ENCODE measurements at places on chromosomes 12 and 14.

DNA sequence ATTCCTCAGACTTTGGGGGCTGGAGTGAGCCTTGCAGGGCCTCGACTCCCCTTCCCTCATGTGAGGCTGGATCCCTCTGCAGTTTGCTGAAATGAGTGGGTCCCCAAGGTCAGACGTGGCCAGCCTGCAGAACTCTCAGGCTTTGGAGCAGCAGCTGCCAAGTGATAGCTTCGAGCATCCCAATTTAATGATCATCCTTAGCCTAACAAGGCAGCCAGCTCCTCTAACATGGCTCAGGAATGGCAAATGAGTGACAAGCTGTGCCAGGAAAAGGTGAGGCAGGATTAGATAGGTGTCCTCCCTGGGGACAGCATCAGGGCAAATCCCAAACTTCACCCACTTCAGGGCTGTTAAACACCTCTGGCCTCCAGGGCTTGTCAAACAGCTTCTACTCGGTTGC lies 130.7 kb upstream of the PWP1 start:
- DNase-seq: no peak

GRCh38 chr12:101485021-101485420 lies 9.9 kb downstream of the SPIC start:
- no peak for DNase-seq

GRCh38 chr14:62800577-62800976 lies 244.7 kb downstream of the KCNH5 start:
- DNase-seq: no peak

GRCh38 chr12:78671295-78671694 lies 193.3 kb upstream of the SYT1 start:
- DNase-seq: peak; percentile 4

DNA sequence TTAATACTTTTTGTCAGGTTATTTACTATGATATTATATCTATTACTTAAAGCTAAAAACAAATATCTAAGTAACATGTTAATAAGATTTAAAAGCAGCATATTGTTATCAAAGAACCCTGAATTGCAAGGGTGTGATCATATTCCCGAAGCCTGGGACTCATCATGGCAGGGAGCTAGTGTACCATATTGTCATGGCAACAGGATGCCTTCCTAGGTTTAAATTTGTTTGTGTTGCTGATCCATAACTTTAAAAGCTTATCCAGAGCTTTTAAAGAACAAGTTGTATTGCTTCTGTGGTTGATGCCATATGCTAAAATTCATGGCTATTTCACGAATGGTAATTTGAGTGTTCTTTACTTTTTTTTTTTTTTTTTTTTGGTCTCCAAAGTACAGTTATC lies 500.5 kb downstream of the NAV3 start:
- DNase-seq: no peak

DNA sequence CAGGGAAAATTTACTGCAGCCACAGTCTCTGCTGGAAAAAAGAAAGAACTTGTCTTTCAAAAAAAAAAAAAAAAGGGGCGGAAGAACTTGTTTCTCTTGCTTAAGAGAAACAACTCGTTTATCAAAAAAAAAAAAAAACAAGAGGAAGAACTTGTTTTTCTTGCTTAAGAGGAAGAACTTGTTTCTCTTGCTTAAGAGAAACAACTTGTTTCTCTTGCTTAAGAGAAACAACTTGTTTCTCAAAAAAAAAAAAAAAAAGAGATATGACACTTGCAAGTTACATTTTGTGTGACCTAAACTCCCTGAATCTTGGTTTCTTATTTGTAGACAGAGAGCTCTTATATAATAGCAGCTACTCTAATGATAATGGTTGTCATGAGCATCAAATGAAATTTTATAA lies 44.7 kb upstream of the USP15 start:
- peak; percentile 3 for DNase-seq

DNA sequence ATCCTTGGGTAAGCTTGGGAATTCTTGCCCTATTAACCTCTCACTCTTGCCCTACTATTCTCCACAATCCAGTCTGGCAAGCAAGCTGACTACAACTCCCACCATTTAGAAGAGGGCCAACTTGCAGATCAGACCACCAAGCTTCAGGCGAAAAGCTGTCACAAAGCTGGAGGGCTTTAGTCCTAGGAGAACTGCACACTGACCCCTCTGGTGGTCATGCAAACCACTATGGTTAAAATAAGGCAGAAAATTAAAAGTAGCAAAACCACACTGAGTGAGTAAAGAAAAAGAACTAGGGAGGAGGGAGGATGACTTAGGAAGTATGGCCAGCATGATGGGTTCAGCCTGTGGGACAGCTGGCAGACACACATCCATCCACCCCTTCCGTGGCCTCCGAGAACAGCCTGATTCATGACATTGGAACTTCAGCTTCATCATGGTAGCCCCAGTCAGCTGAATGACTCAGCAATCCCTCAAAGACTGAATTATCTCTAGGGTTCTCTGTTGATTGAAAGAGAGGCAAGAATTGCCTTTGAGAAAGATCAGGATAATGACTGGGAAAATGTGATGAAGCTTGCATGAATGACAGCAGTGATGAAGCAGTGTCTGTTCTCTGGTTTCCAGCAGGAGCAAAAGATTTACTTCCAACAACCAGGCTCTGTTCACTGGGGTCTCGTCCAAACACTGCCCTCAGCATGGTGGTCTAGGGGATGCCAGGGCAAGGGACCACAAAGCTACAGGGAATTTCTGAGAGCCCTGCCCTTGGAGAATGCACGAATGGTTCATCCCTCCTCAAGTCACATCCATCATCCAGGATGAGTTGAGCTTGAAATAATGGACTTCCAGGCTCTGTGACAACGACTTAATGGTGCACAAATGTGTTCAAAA lies 24.4 kb downstream of the PITPNM2 start:
- DNase-seq: peak; percentile 66

- DNase-seq: no peak
Observed at GRCh38 chr12:62588916-62589315, 122.3 kb downstream of the MON2 start.

DNA sequence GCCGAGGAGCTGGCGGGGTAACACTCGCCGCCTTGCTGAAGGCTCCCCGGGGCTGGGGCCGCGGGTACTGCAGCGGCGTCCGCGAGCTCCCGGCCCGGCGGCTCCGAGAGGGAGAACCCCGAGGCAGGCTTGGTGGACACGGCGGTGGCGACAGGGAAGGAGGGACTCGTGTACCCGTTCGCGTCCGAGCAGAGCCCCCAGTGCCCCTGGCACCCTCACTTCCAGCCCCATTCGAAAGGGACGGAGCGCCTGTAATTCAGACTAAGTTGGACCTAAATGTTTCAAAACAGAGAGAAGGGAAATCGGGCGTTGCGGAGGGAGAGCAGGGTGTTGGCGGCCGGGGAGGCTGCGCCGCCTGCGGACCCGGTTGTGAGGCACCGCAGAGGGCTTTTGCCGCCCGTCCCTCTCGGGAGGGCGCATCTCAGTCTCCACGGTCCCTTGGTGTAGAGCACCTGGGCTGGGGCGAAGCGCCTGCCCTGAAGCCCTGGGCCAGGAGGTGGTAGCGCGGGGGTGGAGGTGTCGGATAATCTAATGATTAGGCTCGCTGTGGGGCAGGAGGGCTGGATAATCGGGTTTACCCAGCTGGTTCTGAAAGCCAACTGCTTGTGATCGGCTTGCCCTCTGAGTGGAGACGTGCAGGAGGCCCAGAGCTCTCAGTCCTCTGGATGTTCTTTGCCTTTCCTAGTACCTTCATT lies 771 bp downstream of the DAAM1 start:
- DNase-seq: peak; percentile 44

DNA sequence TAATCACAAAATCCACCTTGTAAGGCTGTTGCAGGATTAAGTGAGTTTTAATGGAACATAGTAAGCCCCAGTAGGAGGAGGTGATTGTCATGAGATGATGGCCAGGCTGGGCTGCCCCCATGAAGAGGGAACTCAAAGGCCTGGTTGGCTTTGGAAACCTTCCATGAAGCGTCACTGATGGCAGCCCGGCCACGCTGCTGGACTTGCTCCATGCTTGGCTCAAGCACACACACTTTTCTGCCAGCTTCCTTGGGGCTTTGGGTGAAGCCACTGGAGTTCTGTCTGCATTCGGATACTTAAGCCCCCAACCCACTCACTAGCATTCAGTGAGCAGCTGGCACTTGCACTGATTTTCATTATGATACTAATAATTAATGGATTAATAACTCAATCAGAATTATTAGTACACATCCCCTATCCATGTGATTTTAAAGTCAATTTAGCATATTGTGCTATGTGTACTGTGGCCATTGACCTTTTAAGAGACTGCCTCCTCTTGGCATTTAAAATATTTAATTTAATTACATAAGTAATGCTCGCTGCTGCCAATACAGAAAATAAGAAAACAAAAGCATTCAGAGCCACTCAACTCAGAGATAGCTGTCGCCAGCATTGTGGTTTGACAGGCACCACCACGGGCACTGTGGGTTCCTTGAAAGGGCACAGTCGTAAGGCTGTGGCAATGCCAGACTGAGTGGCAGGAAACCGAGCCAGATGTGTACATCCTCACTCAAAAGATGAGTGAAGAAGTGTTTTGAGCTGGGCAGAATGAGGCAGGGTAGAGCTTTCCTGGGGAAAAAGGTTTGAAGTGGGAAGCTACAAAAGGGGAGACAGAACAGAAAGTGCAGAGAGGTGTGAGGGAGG lies 15.9 kb downstream of the KRT85 start:
- DNase-seq: peak; percentile 54

DNA sequence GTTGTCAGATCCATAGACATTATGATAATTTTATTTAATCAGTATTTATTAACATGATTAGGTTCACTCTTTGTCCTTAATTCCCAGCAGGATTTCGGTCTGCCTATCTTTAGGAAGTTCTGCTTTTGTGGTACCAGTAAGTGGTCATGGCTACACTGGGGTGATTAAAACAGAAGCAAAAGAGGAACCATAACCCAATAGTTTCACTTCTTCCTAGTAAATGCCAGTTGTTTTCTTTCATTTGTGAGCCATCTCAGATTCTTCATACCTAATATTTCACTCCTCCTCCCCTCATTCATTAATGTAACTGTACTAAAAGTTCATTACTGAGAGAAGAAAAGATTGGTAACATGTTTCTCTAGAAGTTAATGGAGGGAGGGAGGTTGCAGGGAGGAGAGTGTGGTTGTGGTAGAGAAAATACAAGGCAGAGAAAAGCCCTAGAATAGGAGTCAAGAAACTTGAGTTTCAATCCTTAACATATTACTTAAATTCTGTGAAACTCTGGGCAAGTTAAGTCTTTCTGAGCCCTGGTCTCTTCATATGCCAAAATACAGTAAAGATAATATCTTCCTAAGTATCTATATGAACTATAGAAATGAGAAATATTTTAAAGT lies 101.2 kb downstream of the PEBP1 start:
- peak; percentile 49 for DNase-seq

DNA sequence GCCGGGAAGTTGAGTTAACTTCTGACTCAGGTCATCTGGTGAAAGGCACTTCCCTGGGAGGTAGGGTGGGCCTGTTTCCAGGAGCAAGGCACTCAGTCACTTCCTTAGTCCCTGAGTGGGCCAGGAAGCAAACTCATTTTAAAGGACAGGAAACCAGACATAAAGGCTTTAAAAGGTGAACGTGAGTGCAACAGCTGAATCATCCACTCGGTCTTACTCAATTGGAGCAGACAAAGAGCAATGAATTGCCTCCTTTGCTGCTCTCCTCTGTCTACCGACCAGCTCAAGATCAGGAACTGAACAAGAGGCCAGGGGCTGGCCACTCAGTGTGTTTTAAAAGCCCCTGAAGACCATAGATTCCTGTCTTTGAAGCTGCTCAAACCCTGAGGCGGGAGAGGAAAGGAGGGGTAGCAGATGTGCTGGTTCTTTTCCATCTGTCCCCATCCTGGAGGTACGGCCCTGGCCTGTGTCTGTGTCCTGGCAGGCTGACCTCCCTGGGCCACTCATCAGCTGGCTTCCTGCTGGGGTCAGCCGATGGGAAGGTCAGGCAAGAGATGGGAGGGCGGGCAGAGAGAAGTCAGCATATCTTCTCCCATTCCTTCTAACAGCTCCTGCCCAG lies 148.9 kb downstream of the PPM1H start:
- peak; percentile 89 for DNase-seq

DNA sequence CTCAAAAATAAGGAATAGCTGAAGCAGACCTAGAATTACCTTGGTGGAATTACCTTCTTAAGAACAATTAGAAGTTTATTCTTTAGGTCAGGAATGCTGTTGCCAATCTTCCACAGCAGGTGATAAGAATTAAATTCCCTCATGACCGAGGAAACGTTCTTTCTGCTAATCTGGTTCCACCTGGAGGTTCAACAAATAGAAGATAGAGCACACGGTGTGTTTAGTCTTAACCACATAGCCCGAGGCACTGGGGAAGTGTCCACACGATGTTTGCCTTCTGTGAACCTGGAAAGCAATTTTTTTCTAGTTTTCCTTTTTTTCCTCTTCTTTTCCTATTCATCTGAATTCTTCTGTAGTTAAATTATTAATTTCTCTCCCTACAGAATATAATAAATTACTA lies 906.9 kb downstream of the NRXN3 start:
- DNase-seq: no peak

- no peak for DNase-seq
Observed at GRCh38 chr12:53212931-53213330, 5.9 kb upstream of the ITGB7 start.

GRCh38 chr14:81007131-81007530 lies 51.7 kb downstream of the TSHR start:
- no peak for DNase-seq

- no peak for DNase-seq
Observed at GRCh38 chr14:70181276-70181675, 7.5 kb downstream of the SLC8A3 start.

DNA sequence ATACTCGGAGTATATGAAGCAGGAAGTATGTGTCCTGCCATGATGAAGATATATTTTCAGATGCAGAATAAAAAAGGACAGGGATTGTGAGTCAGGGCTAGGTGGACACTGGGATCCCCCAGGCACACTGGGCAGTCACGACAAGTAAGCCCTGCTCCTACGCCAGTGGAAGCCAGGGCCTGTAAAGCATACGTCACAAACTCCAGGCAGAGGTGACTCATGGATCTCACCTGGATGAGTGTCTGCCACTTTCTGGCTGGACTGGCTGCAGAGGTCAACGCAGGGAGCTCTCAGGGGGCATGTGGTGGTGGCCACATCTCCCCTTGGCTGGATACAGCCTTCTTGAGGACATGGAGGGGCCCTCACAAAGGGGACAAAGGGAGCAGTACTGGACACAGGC lies 262.3 kb downstream of the GLT1D1 start:
- DNase-seq: no peak

DNA sequence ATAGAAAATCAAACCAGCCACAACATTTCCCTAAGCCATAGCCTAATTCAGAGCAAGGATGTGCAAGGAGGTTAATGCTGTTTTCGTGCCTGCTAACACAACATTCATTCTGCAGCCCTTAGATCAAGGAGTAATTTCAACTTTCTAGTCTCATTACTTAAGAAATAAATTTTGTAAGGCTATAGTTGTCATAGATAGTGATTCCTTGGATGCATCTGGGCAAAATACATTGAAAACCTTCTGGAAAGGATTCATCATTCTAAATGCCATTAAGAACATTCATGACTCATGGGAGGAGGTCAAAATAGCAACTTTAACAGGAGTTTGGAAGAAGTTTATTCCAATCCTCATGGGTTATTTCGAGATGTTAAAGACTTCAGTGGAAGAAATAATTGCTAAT lies 283.2 kb downstream of the RPAP3 start:
- no peak for DNase-seq

DNA sequence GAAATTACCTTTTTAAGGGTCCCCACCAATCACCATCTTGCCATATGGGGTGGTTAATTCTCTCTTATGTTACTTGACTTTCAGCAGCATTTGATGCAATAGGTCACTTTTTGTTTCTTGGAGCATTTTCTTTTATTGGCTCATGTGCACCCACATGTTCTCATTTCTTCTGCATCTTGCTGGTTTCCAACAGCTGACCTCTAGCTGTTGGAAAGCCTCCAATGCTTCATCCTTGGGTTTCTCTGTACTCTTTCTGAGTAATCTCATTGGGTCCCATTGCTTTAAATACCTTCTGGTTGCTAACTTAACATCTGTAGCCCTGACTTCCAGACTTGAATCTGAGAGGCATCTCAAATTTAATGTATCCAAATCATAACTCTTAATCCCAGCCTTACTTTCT lies 116.8 kb downstream of the CRADD start:
- peak; percentile 62 for DNase-seq
